ENCODE measurements at places on chromosomes 7 and 10.

DNA sequence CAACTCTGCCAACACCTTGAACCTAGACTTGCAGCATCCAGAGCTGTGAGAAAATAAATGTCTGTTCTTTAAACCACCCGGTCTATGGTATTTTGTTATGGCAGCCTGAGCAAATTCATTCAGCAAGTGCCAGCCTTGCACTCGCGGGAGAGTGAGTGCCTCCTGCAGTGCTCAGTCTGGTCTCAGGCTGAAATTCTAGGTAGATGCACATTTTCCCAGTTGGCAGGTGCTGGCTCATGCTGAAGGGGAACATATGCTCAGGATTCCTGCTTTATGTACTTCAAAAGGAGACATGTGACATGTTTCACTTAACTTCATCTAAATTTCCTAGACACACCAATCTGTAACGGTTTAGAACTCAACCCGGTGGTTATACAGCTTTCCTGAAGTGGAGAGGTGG is 170.8 kb downstream of the MGMT start:
- DNase-seq = no peak

GRCh38 chr7:112422842-112423496 is 27.3 kb upstream of the IFRD1 start:
- DNase-seq = peak; percentile 85

DNA sequence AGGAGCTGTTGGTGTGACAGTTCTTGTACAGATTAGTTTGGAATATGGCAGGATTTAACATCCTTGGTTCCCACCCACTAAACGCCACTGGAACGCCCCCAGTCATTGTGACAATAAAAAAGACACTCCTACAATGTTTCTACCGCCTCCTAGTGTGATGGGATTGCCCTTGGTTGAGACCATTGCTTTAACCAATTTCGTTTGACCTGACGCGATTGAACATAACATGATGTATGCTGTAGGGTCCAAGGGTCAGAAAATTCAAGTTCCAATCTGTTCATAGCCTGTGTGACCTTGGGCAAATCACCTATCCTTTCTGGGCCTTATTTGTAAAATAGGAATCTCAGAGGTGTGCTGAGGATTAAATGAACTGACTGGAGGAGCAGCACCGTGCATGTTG is 12.5 kb downstream of the MXI1 start:
- no peak for DNase-seq

DNA sequence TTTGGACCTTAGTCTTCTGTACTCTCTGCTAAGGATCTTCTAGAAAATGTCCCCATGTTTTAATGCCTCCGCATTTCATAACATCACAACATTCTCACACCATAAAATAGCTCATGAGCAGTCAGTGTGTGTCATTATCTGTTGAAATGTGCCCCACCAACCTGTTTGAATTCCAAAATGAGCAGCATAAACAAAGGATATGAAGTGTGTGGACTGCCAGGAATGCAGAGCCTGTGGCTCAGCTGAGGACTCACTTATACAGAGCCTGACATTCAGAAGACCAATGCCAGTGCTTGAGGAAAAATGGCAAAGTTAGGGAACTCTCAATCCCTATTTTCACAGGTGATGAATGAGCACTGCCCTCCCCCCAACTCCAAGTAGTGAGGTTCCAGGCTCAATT is 621.4 kb downstream of the POM121L12 start:
- no peak for DNase-seq

DNA sequence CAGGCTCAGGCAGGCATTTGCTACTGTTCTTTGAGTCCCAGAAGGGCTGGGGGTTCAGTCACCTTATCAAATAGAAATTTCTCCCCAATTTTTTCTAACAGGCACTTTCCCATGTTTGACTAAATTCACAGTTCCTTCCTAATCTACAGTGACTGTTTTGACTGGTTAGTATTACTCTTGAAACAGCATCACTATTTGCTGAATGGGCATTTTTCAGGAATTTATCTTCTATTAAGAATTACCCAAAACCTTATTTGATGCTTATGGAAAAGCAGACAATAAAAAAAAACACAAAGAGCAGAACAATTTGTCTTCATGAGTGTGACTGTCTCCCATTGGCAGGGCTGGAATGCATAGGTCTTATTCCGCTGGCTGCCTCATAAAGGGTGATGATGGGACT is 269.0 kb downstream of the DOCK4 start:
- no peak for DNase-seq

DNA sequence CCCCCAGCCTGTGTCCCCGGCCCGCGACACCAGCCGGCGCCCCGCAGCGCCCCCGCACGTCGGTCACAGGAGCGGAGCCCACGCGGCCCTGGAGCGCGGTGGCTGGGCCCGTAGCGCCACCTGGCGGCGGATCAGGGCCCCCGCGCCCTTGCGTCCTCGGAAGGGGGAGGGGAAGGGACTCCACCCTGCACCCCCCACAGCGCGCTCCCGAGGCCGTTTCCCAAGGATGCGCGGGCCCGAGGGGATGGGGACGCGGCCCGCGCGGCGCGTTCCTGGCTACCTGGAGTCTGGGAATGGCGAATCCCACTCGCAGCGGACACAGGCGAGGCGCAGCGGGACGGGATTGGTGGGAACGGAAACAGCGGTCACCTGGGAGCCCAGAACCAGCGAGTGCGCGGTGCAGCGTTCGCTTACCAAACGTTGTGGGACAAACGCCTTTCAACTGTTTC is 23.8 kb upstream of the MKI67 start:
- peak; percentile 84 for DNase-seq

DNA sequence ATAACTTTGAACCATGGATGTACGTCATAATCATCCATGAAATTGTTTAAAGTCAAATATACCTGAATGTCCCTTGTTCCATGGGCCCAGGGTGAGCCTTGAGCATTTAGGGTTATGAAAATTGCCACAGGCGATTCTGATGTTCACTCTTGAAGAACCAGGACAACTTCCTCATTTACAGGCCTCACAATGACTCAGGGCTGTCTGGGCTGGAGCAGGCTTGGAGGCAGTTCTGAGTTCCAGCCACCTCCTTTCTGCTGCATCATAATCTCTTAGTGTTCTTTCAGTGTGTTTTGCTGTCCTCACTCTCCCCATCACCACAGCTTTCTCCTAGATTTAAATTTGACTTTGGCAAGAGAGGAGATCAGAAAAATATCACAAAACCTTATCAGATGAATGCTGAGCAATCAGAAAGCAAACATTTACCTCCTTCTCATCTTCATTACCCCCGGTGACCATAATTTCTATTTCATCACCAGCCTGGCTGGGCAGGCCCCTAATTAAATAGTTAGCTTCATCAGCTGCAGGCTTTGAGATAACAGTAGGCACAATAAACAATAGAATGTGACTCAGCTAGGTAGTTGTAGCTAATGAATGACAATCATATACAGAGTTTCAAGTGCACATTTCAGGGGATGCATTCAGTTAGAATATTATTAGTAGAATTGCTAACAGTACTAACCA is 571.0 kb downstream of the SH2D4B start:
- DNase-seq = peak; percentile 14

DNA sequence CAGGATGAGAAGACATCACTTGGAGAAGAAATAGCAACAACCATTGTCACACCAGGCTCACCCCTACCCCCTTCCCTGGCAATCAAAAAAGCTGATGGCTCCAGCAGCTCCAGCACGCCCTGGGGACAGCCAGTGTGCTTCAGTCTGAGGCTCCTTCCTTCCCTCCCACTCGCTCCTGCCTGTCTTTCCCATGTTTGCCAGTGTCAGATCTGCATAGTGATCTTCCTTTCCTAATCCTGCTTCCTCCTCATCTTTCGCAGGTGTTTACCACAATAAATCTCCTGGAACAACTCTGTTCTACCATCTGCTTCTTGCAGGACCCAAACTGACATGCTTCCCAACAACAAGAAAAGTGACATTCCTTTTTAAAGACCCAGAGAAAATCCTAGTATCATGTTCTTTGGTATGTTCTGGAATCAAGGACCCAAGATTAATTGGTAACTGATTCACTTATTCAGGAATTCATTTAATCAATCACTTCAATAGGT is 57.1 kb downstream of the STEAP1B start:
- no peak for DNase-seq
